ENCODE measurements at places on chromosomes 7 and 10.

- DNase-seq: no peak
These were observed 48.8 kb downstream of the SH3PXD2A start for GRCh38 chr10:103806395-103807187.

DNA sequence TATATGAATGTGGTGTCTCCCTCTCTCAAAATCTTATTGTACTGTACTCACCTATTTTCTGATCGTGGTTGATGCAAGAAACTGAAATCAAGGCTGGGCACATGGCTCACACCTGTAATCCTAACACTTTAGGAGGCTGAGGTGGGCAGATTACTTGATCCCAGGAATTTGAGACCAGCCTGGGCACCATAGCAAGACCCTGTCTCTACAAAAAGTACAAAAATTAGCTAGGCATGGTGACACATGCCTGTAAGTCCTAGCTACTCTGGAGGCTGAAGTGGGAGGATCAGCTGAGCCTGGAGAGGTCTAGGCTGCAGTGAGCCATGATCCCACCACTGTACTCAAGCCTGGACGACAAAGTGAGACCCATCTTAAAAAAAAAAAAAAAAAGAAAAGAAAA lies 16.0 kb downstream of the MMRN2 start:
- no peak for DNase-seq

DNA sequence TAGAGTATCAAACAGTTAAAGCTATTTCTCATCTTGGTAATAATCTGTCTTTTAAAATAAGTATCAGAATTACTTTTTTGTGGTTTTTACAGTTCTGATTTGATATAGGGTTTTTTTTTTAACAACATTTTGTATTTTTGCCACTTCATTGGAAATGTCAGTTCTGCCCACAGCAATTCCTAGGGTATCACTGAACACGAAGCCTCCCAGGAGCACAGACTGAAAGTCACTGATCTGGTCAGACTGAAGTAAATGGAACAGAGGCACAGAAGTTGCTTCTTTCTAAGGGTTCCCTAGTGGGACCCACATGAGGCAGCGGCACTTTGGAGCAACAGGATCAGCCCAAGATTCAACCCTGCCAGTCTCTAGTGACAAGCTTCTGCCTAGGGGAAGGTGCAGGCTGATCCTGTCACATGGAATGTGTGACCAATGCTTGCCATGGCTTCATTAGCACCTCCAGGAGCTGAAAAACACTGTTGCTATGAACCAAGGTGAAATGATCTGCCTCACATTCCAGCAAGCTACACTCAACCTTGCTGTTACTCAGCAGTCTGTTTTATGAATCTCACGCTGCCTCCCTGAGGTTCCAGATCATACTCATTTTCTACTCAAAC lies 273.4 kb upstream of the CSTF2T start:
- no peak for DNase-seq

- DNase-seq: no peak
These were observed 486.7 kb upstream of the GALNT17 start for GRCh38 chr7:70645279-70645678.
